NCI-H345 (cell line): ENCODE measurements at places on chromosomes 1 and 21.

GRCh38 chr1:183019860-183020259, 3.4 kb upstream of the LAMC1 start:
- DNase-seq, result no peak

GRCh38 chr1:101025283-101025656, 314 bp downstream of the DPH5 start:
- peak; percentile 27 for DNase-seq

DNA sequence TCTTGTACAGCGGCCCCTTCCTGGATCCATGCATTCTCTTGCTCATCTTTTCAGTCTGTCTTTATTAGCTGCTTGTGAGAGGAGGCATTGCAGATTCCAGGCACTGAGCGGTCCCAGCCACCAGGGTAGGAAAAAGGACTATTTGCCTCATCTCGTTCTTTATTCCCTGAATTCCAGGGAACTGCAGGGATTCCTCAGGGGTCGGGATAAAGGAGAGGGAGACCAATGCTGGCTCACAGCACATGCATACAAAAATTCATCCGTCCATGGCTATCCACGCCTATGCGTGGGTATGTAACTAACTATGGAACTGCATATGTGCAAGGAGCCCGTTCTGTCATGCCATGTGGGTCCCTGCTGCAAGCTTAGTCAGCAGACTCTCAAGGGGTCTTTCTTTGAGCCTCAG, 879 bp upstream of the PLPPR5 start:
- no peak for DNase-seq

DNA sequence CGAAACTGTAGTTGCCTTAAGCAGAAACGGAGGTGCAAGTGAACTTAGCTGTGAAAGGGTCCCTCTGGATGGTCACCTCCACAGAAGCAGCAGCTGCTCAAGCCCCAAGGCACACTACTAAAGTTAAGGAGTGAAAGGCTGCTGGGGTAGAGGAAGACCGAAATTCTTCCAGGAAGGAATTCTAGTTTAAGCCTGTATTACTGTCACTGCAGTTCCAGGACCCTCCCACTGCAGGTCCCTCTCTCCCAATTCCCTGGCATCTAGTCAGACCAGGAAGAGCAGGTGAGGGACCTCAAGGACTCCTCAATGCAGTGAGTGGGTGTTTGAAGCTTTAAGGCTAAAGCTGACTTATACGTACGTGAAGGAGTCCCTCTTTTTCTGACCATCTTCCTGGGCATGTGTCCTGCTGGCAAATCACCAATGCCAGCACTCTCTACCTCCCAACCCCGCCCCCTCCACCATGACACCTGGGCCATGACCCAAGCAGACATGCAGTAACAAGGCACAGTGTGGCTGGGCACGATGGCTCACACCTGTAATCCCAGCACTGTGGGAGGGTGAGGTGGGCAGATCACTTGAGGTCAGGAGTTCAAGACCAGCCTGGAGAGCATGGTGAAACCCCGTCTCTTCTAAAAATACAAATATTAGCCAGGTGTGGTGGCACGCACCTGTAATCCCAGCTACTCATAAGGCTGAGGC, 57.2 kb downstream of the TGFBR3 start:
- no peak for DNase-seq

DNA sequence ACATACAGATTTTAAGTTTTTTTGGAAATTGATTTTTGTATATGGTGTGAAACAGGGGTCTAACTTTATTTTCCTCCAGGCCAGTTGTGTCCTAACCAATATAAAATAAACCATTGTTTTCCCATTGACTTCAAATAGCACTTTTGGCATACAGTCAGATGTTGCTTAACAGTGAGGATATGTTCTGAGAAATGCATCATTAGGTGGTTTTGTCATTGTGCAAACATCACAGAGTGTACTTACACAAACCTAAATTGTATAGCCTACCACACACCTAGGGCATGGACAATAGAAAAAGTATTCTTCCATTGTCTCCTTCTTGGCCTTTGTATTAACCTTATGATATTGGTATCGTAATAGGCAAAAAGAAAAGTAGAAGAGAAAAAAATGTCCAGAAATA, 37.4 kb upstream of the DISP1 start:
- peak; percentile 65 for DNase-seq

DNA sequence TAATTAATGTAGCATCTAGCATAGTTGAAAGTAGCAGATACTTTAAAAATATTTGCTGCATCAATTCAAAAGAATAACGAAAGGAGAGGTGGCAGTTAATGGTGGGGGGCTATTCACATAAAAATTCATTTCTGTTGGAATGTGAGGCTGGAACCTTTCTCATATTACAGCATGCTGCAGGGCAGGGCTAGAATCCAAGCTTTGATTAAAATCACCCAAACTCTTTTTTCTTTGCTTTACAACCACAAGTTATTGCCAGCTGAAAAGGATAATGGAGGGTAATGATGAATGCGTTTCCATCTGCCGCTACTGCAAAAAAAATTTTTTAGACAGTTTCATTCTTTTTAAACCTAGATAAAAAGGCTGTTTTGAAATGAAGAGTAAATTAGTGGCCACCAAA, 9.8 kb downstream of the DISP1 start:
- DNase-seq, result no peak

DNA sequence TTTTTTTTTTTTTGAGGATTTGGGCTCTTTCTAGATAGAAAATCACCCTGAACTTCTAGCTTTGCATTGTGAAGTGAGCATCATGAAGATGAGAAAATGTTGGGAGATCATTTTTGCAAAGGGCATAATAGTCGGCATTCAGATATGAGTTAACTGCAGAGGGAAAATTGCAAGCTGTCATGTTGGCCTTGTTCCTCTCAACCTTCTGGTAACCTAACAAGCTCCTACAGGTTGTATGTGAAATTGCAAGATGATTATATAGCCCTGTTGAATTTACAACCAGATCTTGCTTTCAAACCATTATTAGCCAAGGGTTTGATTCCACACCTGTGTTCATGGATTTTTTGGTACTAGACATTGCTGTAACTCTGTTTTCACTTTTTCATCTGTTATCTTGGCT, 2.2 kb downstream of the ELOA start:
- DNase-seq, result no peak

DNA sequence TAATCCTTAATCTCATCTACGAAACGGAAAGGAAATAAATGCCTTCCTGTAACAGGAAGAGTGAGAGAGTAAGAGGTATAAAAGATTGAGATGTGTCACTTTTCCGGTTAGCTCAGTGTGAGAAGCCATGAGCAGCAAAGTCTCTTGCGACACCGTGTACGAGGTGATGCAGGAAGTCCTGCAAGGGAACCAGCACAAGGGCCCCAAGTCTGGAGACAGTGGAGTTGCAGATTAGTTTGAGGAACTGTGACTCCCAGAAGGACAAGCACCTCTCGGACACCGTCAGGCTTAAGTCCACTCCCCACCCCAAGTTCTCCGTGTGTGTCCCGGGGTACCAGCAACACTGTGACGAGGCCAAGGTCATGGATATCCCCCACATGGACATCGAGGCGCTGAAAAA, 592.3 kb upstream of the ADGRL2 start:
- no peak for DNase-seq

DNA sequence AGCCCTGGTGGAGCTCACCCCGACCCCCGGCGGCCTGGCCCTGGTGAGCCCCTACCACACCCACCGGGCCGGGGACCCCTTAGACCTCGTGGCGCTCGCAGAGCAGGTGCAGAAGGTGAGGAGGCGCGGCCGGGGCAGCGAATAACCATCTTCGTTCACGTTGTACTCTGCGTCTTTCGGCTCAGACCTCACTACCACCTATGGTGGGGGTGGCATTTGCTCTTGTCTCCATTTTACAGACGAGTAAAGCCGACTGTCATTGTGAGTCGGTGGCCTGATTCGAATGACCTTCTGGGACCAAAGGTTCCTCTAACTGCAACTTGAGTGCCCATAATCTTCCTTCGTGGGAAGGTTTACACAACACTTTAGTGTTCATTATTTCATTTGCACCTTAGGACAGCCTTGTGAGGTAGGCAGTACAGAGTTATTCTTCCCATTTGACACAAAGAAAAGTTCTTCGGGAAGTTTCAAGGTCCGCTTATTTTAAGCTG, 506 bp downstream of the C1orf50 start:
- DNase-seq, result peak; percentile 38

- no peak for DNase-seq
Measured at GRCh38 chr21:34974162-34974981, 74.7 kb downstream of the RUNX1 start.

- DNase-seq, result no peak
Measured at GRCh38 chr1:208004851-208005250, 93.9 kb upstream of the CD34 start.

DNA sequence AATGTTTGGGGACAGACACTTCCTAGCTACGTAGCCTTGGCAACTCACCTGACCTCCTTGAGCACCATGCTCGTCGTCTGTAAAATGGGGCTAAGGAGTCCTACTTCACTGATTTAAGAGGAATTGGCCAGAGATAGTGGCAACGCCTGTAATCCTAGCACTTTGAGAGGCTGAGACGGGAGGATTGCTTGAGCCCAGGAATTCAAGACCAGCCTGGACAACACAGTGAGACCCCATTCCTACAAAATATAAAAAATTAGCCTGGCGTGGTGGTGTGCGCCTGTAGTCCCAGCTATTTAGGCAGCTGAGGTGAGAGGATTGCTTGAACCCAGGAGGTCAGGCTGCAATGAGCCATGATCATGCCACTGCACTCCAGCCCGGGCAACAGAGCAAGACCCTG, 4.5 kb downstream of the SYTL1 start:
- DNase-seq, result no peak

- no peak for DNase-seq
Measured at GRCh38 chr1:235483090-235483489, 21.2 kb downstream of the B3GALNT2 start.

DNA sequence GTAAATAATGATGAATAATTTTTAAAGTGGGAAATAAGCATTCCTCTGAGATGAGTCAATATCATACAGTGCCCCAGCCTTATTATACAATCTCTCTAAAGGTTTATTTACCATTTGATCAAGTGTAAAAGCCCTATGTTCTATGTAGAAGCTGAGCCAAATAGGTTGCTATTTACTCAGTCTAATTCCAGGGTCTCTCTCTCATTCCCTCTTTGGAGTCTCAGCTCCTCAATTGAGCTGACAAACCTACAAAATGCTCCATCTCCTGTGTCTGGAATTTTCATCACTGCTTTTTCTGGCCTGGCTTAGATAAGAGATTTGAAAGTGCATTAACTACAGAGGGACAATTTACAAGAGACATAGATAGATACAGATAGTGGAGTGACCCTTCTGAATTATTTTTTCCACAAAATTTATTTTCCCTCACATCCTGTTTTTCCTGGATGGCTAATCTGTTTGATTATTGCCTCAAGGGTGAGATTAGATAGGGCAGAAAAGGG, 24.8 kb upstream of the USH2A start:
- peak; percentile 70 for DNase-seq

- no peak for DNase-seq
Measured at GRCh38 chr1:17245816-17246325, 3.0 kb upstream of the PADI3 start.

- no peak for DNase-seq
Measured at GRCh38 chr1:169884634-169885033, 9.1 kb downstream of the SCYL3 start.

DNA sequence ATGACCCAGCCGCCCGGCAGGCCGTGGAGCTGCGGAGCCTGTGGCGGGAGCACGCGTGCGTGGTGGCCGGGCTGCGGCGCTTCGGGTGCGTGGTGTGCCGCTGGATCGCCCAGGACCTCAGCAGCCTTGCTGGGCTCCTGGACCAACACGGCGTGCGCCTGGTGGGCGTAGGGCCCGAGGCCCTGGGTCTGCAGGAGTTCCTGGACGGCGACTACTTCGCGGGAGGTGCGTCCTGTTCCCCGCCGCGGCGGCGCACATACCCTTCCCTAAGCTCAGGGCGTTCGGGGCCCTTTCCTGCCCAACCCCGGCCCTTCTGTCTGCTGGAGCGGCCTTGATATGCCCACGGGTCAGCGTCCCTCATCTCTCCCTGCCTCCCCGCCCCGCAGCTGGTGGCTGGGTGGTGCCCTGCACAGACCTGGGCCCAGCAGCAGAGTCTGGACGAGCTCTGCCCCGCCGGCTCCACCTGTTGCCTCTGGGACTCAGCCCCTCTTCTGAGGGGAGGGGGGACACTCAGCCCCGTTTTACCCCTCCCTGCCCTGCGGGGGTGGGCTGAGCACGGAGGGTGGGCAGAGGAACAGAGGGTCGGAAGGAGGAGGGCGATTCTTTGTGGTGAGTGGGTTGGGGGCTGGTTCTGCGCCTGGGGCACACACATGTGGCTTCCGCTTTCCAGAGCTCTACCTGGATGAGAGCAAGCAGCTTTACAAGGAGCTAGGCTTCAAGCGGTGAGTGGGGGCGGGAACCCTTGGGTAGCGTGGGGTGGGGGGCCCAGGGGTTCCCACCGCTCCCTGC, 688 bp downstream of the PRXL2B start:
- DNase-seq, result no peak

GRCh38 chr1:230558324-230558723, 84.0 kb upstream of the COG2 start:
- no peak for DNase-seq

DNA sequence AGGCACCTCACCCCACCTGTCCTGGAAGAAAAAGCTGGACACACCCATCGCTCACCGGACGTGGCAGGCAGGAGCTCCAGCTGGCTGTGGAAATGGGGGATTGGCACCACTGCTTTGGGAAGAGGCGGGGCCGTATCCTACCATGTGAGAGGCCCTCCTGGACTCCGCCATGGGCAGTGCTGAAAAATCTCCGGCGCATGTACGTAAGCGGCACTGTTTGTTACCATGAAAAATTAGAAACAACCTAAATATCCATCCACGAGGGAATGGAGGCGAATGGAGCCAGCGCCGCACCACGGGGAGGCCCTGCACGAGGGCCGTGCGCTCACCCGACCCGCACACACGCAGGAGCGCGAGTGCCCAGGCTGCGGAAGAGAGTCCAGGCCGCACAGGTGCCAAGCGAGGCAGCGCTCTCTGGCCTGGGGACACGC, 3.1 kb downstream of the KRTAP10-8 start:
- DNase-seq, result peak; percentile 52

GRCh38 chr1:221743416-221744208, 1.7 kb upstream of the DUSP10 start:
- DNase-seq, result no peak

DNA sequence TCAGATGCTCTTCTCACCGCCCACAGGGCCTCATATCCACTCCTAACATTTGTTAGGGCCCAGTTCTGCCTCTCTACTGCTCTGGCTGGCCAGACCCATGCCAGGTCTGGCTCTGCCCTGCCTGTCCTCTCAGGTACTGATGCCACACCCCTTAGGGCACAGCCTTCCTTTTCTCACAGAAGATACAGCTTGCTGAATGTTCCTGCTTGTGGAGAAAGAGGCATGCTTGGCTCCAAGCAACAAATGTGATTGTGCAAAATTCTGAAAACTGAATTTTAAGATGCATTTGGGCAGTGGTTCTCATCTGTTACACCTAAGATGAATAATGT, 178.1 kb downstream of the TGFBR3 start:
- DNase-seq, result no peak

DNA sequence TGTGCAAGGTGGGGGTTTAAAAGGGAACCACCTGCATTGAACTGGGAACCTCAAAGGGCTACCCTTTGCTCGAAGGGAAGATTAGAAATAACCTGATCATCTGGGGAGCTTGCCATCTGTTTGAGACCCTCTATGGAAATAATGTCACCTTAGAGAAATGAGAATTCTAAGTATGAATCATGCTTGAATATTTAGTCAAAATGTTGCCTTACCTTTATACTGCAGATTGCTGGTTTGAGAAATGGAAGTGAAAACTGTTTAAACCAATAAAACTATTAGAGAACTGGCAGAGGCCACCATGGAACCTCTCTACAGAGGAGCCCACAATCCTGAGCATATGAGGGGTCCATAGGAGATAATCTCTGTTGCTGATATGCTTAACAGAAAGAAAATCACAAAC, 131.2 kb upstream of the FAM78B start:
- no peak for DNase-seq

- DNase-seq, result no peak
Measured at GRCh38 chr1:201903135-201903534, 14.4 kb downstream of the SHISA4 start.

GRCh38 chr1:181143102-181143859, 54.8 kb downstream of the IER5 start:
- no peak for DNase-seq
